ENCODE measurements at places on chromosomes 2 and 18.

DNA sequence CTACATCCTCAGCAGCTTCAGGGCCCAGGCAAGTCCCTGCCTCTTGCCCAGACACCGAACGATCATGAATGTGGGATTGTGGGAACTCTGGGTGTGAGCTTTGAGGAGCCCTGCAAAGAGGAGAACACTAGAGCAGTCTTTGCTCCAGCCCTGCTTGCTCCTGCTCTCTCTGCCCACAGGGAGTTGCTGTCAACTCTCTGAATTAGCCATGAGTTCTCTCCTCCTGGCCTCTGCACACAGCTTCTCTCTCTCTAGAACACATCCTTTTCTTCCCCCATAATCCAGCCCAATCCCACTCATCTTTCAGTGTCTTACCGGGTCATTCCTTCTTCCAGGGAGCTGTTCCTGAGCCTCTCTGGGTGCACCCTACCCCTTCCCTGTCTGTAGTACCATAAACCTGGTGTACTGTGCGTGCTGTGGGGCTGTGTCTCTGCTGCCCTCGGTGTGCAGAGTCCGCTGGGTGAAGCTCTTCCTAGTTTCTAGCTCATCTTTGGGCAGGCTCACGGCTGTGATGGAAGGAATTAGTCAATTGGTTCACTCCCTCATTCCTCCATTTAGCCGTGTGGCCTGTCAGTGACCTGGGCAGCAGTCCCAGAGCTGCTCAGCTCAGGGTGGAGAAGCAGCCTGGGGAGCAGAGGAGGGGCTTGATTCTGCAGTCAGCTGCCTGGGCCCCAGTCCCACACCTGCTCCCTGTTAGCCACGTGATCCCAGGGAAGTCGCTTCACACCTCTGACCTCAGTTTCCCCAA, 132.9 kb upstream of the HDAC4 start:
- DNase-seq: no peak

DNA sequence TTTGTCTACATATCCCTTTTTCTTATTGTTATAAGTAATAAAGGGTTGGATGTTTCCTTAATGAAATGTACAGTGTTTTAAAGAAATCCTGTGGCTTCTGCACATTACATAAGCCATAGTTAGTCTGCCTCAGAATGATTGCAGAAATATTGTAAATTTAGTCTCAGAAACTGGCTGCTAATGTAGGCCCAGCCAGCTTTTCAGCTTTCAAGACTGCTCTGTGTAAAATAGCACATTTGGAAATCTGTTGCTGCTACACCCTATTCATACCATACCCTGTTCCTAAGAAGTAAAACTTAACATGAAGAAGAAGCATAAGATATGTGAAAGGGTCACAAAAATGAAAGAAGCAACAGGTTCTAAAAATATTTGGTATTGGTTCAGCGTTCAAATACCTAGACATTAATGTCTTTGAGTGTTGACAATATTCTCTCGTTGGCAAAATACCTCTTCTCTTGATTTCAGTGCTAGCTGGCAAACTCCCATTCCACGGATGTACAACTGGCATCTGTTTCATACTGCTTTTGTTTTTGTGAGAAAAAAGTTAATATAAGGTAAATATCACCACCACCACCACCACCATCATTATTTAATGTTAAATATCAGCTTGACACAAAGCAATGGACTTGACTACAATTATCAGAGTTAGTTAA, 19.2 kb upstream of the NCKAP1 start:
- no peak for DNase-seq

DNA sequence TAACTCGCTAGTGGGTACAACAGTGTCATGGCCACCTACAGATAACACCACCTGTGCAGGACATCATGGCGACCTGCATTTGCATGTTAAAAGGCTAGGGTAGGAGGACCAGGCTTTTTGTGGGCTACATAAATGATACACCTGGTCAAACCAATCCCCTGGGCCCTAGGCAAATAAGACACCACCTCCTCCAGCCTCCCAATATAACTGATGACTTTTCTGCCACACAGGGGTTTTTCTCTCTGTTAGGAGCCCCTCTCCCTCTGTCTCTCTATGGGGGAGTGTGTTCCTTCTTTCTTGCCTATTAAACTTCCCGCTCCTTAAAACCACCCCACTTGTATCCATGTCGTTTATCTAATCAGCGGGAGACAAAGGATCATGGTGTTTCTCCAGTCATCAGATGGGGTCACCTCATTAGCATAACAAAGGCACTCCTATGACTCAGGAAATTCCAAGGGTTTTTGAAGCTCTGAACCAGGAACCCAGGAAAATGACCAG, 10.8 kb upstream of the BUB1 start:
- DNase-seq: no peak

- no peak for DNase-seq
Measured at GRCh38 chr18:33375829-33376228, 64.7 kb downstream of the CCDC178 start.

DNA sequence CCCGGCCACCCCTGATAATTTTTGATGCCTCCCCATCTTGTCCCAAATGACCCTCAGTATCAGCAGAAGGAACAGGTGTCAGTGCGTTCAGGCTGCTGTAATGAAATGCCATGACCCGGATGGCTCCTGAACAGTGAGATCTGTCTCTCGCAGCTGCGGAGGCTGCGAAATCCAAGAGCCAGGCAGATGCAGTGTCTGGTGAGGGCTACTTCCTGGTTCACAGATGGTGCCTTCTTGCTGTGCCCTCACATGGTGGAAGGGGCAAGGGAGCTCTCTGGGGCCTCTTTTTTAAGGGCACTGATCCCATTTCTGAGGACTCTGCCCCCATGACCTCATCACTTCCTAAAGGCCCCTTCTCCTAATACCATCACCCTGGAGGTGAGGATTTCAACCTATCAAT, 152.2 kb downstream of the TWIST2 start:
- no peak for DNase-seq

- no peak for DNase-seq
Measured at GRCh38 chr18:37343542-37343851, 222.1 kb downstream of the CELF4 start.

DNA sequence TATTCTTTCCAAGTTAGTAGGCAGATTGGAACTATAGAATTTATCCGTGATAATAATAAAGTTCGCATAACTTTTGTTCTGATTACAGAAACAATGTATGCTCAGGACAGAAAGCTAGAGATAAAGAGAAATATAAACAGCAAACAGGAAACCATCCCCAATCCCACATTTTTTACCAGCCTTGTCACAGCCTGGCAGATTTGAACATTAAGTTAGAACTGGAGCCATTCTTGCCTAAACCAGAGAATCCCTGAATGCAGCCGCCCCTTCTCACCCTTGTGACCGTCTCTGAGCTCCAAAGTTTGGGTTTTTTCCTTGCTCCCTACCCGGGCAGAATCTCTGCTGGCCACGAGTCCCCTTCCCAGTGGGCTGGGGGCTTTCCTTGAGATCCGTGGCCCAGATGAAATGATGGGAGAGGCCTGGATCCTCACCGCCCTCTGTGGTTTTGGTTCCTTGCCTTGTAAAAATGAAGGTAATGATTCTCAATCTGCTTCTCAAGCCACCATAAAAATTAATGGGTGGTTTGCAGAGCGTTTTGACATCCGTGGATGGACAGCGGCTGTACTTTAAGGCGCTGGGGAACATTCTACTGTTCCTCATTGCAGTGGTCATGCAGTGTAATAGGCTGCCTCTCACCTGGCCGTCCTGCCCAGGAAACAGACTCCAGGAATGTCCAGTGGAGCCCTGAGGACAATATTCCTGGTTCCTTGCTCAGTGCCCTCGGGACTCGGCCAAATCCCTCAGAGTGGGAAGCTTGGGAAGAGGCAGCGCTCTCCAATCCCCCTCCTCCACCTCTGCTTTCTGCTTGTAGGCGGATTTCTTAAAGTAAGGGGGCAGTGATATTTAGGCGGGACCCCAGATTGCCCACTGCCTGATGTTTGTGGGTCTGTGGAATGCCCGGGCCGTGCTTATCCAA, 1.6 kb downstream of the SH3BP4 start:
- no peak for DNase-seq

- no peak for DNase-seq
Measured at GRCh38 chr2:236754271-236754944, 184.8 kb downstream of the ACKR3 start.

GRCh38 chr2:70214953-70215549, 24.2 kb upstream of the C2orf42 start:
- DNase-seq: peak; percentile 61

- no peak for DNase-seq
Measured at GRCh38 chr2:5036256-5036655, 655.9 kb upstream of the SOX11 start.

- DNase-seq: no peak
Measured at GRCh38 chr2:206217743-206218142, 56.7 kb upstream of the ZDBF2 start.

DNA sequence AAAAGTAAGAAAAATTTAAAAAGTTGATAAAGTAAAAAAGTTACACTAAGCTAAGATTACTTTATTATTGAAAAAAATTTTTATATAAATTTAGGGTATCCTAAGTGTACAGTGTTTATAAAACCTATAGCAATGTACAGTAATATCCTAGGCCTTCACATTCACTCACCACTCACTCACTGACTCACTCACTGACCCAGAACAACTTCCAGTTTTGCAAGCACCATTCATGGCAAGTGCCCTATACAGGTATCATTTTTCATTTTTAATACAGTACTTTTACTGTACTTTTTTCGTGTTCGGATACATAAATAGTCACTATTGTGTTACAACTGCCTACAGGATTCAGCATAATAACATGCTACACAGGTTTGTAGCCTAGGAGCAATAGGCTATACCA, 8.9 kb upstream of the THUMPD2 start:
- no peak for DNase-seq

DNA sequence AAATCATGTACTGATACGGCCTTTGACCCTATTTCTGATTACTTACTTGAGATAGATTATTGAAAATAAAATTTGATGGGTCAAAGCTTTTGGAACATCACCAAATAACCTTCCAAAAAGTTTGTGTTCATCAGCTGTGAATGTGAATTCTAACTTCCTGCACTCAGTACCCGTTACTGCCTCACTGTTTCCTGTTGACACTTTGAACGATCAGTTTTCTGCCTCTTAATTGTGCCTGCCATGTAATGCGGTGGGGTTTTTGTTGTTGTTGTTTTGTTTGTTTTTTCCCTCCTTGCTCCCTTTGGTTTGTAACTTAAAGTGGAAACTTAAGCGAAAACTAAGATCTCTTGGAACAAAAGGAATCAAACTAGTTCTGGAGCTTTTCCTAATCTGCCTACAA, 18.9 kb downstream of the ATG16L1 start:
- DNase-seq: no peak

GRCh38 chr18:48987821-48988220, 37.1 kb upstream of the SMAD7 start:
- no peak for DNase-seq

- DNase-seq: no peak
Measured at GRCh38 chr2:7835693-7836680, 845.9 kb upstream of the ID2 start.

DNA sequence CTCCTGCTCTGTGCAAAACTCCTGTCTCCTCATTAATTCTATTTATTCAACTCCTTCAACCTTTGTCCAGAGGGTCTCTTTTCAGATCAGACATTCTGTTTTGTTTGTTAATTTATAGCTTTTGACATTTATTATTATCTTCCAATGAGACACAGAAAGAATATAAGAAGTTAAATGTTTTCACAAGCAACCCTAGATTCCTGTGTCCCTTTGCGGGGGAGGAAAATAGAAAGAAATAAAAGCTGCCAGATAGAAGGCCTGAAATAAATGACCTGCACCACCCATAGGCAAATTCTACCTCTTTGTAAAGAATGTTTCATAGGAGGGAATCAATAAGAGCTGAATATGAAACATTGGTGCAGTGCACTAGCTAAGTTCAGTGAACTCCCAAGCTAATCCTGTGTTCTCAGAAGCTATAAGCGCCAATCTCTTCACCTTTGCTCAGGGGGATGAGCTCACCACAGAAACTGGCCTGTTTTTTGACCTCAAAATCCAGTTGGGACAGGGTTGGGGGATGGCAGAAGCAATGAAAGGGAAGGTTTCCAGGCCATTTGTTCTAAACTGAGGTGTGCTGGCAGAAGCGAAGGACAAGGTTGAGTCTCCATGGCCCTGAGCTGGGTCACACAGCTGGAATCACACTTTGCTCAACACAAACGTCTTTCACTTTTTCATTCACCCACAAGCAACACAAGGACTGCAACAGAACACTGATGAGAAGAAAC, 258.6 kb downstream of the NRXN1 start:
- no peak for DNase-seq

GRCh38 chr2:136361521-136361920, 243.6 kb upstream of the CXCR4 start:
- DNase-seq: no peak

- DNase-seq: peak; percentile 62
Measured at GRCh38 chr2:188291617-188292347, at the start of gene GULP1. GULP1 (plus strand) TSS chr2:188291874; CDS start chr2:188477703, 185,829 bp downstream.

- DNase-seq: no peak
Measured at GRCh38 chr2:96841701-96842495, 1.9 kb downstream of the ANKRD23 start.

DNA sequence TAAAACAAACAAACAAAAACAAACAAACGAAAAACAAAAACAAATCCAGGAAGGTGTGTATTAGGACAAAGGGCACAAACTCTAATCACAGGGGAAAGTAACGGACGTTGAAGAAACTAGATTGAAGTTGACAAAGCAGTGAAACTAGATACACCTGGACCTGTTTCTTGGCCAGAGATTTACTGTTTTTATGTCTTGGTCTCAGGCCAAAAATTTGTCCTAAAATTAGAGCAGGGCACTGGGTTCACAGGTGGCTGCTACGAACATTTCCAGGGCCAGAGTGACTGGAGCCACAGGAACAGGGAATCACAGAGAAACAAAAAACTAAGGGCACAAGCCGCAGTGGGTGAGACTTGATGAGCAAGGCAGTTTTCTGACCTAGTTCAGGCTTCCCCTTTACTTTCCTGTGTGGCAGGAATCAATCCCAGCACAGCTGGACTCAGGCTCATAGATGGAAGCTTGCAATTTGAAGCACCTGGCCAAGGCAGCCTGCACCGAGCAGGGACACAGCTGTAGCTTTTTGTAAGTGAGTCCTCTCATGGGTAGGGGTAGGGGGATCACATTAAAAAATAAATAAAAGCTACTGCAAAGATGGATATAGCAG, 329.4 kb downstream of the DLGAP1 start:
- DNase-seq: no peak

DNA sequence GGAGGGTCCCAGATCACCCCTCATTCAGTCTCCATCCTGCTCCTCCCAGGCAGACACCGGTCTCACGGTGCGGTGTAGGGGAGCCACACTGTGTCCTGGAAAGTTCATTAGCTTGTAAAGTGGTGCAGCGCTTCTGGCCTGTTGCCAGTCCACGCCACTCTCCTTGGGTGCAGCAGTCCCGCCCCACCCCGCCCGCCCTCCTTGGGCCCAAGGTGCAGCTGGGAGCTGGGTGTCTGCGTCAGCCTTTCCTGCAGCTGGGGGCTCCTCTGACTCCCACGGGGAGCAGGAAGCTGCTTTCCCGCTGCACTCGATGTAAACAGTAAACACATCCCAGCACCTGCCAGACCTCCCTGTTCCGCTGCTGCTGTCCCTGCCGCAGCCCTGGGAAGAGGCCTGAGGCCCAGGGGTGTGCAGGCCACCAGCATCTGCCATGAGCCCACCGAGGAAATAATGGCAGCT, 53.8 kb upstream of the ASB18 start:
- DNase-seq: no peak

DNA sequence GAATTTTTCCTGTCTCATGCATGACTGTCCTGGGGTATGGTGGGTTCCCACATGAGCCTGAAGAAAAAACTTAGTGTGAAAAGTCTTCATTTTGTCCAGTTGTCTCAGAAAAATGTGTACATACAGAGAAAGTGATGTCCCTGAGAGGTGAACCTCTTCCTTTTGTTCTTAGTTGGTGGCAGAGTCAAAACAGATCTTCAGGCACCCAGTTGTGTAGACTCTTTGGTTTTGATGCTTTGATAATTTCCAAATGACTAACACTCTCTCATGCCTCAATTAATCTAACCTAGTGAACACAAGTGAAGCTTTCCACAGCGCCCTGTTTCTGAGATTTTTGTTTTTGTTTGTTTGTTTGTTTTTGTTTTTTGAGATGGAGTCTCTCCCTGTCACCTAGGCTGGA, 273.5 kb downstream of the PIK3C3 start:
- no peak for DNase-seq
